Chondrocyte (in vitro differentiated cells): ENCODE measurements at places on chromosomes 16 and 17.

GRCh38 chr17:28341516-28341915 lies 6.0 kb downstream of the TNFAIP1 start:
- peaks cover 42% of the 10 kb centered on the region for H3K4me1 ChIP-seq
- no peaks in the 10 kb centered on the region for H3K27me3 ChIP-seq
- H3K36me3 ChIP-seq = peaks cover 29% of the 10 kb centered on the region

DNA sequence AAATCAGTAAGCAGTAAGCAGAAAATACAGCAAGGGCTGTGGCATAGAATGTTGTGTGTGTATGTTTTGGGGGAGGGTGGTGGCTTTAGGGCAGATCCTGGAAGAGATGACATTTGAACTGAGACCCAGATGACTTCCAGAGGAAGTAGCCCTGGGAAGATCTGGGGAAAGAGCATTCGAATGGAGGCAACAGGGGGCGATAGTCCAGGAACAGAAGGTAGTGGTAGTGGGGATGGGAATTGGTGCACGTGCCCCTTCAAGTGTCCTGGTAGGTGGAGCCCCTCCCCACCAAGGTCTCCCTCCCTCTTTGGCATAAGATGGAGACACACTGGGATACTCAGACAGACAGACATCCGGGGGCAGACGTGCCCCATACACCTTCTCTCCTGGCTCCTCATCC lies 14.1 kb downstream of the ARHGEF15 start:
- no peaks in the 10 kb centered on the region for H3K27me3 ChIP-seq
- H3K27ac ChIP-seq = no peak overlapping the region
- H3K4me3 ChIP-seq = no peak overlapping the region

DNA sequence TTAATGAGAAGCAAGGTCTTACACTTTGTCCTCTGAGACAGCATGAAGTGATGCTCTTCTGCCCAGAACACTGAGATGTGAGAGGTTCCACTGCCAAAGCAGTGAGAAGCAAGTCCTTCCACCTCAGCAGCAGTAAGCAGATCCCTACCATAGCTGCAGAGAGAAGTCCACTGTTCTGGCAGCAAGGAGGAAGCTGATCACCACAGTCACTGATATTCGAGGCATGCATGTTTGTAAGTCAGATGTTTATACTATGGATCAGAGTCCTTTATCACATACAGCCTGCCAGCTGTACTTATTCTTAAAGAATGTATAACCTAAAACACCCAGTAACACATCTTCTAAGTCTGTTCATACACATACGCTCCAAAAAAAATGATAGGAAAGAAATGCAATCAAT lies 18.2 kb upstream of the METTL2A start:
- H3K4me3 ChIP-seq = no peak overlapping the region
- H3K27me3 ChIP-seq = peaks cover 40% of the 10 kb centered on the region
- no peak overlapping the region for H3K27ac ChIP-seq

DNA sequence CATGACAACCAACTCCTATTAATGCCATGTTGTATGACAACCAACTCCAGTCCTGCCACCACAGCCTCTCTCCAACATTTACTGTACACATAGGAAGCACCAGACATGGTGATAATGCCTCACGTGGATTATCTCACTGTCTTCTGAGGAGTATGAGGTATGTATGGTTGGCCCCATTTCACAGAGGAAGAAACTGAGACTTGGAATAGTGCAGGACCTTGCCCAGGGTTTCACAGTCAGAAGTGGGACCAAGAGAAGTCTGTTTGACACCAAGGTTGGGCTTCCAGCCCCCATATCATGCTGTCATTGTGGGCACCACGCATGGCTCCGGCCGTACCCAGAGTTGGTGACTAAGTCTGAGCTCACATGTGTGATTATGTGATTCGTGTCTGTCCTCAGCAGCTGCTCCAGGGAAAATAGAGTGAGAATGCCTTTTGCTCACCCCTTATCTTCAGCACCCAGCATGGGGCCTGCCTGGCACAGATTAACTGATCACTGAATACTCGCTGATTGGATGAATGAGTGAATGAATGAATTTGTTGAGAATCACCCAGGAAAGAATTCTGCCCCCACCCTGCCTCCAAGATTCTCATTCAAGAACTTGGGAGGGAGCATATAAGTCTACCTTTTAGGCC lies 204.1 kb upstream of the NLRP1 start:
- H3K4me1 ChIP-seq = peaks cover 7% of the 10 kb centered on the region
- H3K4me3 ChIP-seq = no peak overlapping the region
- no peak overlapping the region for H3K27ac ChIP-seq
- H3K36me3 ChIP-seq = peaks cover 2% of the 10 kb centered on the region
- peaks cover 10% of the 10 kb centered on the region for H3K27me3 ChIP-seq

DNA sequence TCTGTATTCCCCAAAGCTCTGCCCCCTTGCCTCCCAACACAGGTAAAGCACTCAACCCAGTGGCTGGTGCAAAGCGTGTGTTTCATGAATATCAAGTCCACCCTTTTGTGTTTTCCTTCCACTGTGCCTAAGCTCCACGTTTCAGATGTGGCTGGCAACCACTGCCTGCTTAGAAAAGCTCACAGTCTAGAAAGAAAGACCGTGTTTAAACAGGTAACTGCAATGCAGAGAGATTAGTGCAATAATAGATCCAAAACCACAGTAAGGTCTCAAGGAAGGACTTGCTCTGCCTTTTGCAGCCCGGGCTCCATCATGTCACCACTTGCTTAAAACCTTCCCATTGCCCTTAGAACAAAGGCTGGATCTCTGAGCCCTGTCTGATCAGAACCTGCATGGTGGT lies 240.2 kb upstream of the C16orf82 start:
- H3K36me3 ChIP-seq = no peaks in the 10 kb centered on the region
- H3K4me1 ChIP-seq = no peaks in the 10 kb centered on the region
- peaks cover 2% of the 10 kb centered on the region for H3K27me3 ChIP-seq
- no peak for DNase-seq
- no peak overlapping the region for H3K4me3 ChIP-seq
- no peak overlapping the region for H3K27ac ChIP-seq

DNA sequence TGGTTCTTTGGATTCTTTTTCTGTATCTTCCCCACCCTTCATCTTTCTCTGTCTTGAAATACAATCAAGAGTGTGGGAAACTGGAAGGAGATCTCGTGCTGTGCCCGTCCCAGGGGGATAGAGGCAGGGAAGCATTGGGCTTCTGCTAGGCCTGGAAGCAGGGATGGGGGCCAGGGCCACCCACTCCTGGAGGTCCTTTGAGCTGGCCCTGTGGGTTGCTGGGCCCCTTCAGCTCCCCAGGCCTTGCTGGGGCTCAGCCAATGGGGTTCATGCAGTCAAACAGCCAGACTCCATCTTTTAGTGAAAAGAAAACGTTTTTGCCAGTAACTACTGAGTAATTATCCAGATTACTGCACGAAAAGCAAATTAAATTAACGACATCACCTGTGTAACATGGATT lies 67.8 kb downstream of the CCDC182 start:
- no peak overlapping the region for H3K27ac ChIP-seq
- peaks cover 2% of the 10 kb centered on the region for H3K36me3 ChIP-seq
- no peaks in the 10 kb centered on the region for H3K4me1 ChIP-seq
- no peak overlapping the region for H3K4me3 ChIP-seq
- no peaks in the 10 kb centered on the region for H3K27me3 ChIP-seq
- no peak for DNase-seq
